ENCODE measurements at places on chromosomes 3 and 15.
A peak's percentile ranks its signal among the peaks of the same experiment; 100 is the strongest.

DNA sequence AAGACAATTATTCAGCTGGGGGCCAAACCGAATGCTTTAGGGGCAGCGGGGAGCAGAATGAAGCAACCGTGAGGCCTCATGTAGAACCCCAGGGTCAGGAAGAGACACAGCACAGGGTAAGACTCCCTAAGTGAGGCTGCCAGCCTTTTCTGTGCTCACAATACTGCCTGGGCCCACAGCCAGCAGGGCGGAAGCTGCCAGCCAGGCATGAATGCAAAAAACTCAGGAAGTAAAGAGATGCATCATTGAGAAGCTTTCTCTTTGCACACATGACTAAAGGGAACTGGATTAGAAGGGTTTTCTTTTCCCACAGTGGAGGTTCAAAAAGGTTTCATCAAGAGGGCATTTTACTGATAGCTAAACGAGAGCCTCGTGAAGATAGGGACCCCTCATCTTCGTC, 33.3 kb downstream of the CA12 start:
- DNase-seq, result peak; percentile 84

DNA sequence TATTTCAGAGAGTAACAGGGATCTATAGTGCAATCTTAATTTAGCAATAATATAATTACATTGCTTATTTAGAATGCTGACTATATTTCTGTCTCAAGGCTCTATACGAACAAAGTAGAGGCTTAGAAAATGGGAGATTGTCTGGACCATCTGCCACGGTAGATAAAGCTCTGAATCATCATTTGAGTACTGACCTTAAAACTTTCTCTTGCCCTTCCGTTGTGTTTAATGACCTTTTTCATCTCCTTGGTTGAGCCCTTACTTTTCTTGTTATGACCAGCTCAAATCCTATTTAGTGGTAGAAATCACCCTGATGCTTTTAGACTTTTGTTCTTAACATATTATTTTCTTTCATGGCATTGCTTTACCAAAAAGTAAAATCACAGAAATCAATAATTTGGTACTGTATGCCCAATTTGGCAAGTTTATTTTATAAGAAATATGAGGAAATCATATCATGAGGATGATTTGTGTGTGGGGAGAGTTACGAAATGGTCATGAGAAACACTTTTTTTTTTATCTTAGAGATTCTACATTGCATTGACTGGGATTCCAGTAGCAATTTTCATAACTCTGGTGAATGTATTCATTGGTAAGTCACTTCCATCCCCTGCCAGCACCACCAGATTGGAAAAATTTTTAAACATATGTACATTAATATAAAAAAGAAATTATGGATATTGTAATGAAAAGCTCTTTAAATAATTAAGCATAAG, 11.0 kb downstream of the NDUFB5 start:
- peak; percentile 35 for DNase-seq

DNA sequence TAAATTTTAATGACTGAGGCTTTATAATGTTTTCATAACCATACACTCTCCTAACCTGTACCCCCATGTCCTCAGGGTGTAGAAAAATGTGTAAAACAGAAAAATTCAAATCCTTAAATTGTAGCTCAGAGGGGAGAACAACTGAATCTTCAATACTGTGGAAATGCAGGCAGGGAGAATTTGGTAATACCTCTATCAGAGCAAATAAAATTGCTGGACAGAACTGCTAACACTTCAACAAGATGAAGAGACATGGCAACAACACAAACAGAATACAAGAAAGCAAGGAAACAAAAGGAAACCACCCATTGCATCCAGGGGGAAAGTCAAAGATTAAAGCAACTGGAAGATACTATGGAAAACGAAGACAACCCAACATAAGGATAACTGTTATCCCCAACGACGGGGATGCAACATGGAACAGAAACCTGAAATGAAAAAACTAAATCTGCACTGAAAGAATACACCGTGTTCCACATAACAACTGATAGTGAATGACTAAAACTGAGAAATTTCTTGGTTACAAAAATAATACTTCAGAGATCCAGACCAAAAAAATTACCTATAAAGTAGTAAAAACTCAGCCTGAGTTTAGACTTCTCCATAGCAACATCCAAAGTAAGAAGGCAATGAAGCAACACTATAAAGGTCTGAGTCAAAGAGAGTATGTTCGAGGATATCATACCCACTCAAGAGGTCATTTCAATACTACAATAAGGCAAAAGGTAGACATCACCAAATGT, 48.5 kb downstream of the HACD2 start:
- no peak for DNase-seq

- peak; percentile 18 for DNase-seq
Observed at GRCh38 chr3:196202516-196202970, 8.7 kb downstream of the ZDHHC19 start.

DNA sequence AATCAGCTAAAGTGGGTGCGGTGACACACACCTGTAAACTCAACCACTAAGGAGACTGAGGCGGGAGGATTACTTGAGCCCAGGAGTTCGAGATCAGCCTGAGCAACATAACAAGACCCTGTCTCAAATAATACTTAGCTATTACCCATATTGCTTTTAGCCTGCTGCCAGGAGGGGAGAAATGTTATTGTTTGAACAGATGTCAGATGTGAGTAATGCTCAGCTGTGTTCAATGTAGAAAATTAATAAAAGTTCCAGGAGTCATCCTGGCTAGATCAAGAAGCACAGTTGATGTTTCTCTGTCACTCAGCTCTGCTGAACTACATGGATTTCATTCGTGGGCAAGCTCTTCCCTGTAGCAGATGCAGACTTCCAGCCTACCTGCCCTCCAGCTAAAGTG, 22.2 kb downstream of the LSM3 start:
- no peak for DNase-seq

DNA sequence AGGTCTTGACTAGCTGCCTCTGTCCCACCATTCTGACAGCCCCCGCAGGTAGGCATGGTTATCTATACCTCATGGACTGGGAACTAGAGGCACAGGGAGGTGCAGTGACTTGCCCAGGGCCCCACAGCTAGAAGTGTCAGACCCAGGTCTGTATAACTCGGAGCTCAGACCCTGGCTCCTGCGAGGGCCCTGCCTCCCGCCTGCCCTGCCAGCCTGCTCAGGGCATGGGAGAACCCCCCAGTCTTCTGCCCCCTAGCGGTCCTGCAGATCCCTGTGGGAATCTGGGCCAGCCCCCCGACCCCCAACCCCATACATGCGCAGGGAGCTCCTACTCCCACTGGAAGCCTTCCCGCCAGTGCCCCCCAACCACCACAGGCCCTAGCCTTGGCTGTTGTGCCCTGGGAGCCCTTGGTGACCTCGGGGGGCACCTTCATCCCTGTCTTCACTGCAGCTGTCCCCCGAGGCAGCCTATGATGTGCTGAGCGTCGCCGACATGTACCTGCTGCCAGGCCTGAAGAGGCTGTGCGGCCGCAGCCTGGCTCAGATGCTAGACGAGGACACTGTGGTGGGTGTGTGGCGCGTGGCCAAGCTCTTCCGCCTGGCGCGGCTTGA, 6.9 kb downstream of the ABTB1 start:
- DNase-seq, result no peak

- DNase-seq, result peak; percentile 72
Observed at GRCh38 chr15:98904544-98904943, 103.0 kb downstream of the PGPEP1L start.

DNA sequence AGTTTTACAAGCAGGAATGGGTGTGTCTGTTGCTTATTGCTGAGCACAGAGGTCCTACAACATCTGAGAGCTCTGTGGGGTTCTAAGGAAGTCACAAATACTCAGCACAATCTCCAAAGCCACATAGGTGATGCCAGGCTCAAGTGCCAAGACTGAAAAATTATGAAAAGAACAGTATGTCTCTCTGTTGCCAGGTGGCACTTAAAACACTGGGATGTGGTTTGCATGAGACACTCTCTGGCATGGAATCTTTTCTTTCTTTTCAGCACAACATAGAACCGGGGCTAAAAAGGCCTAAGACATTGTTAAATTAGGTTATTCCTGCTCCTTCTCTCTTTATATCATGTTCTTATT, 127.3 kb upstream of the PRICKLE2 start:
- no peak for DNase-seq

GRCh38 chr3:184341925-184342324, 4.5 kb downstream of the FAM131A start:
- DNase-seq, result no peak

DNA sequence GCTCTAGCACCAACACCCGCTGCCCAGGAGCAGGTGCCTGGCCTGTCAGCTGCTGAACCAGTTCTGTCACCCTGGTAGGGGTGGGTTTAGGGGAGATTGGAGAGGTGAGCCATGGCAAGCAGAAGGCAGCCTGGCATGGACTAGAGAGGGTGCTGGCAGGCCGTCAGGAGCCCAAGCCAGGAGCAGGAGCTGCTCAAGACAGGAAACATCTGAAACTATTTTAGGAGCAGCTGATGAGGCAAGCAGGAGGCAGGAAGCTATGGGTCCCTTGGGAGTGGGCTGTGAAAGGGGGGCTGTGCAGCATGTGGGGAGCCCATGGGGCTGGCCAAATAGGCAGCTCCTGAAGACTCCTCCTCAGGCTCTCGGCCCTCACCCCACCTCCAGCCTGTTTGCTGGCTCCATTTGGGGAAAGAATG, 2.3 kb downstream of the INKA1 start:
- peak; percentile 95 for DNase-seq

DNA sequence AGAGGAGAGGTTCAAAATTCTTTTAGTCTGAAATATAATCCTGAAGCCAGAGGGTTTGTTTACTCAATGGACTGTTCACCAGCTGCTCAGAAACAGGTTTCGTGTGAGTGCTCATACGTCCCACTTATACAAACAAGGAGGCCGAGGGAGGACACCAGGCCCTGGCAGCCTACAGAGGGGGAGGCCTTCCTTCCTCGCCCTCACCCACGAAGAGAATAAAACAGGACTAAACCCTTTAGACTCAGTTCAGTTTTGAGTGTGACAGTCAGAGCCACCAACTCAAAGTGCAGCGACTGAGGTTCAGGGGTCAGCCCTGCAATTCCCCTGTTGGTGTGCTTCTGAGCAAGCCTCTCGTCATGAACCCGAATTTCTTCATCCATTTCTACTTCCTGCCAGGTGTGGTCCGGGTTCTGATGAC, 17.3 kb downstream of the FAM174B start:
- peak; percentile 84 for DNase-seq

DNA sequence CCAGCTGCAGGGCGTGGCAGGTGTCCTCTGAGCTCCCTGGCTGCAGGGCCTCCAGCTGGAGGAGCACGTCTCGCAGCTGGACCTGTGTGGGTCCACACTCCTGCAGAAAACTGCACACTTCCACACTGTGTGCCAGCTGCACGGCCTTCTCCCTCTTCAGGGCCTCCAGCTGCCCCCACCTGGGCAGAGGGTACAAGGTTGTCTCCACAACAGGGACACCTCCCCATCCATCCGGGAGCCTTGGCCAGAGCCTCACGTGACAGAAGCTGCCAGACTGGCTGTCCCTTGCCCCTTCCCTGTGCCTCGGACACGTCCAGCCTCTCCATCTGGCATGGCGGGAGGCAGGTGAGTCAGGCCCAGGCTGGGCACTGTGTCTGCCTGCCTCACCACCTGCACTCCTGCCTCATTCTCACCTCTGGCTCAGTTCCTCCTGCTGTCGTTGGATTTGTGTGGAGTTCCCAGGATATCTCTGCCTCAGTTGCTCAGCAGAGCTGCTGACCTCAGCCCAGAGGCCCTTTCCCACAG, 14.5 kb downstream of the SPTBN5 start:
- DNase-seq, result no peak

DNA sequence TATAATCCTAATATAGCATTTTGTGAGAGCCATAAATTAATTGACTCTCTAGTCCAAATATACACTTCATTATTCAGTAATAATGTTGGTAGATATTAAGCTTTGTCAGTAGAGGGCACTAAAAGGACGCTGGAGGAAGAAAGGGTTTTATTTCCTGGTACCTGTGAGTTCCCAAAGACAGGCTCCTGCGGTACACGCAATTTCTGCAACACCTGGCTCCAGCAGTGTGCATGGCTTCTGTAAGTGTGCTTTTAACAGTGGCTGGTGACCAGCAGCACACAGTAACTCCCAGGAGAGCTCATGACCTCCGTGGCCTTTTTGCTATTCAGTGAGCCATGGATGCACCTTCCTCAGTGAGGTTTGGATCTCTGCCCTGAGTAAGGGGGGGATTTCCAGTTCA, 338.3 kb upstream of the ZNF385D start:
- peak; percentile 13 for DNase-seq

GRCh38 chr3:4982773-4983738, 3.8 kb downstream of the BHLHE40 start:
- DNase-seq, result no peak

- no peak for DNase-seq
Observed at GRCh38 chr3:184241447-184242296, 7.1 kb downstream of the ALG3 start.

GRCh38 chr3:183823963-183824362, 1.4 kb downstream of the MAP6D1 start:
- no peak for DNase-seq
